ENCODE measurements at places on chromosomes 3 and 15.

GRCh38 chr15:52093539-52094510 is 18.8 kb downstream of the BCL2L10 start:
- DNase-seq, result no peak

GRCh38 chr15:98875309-98875708 is 132.3 kb downstream of the PGPEP1L start:
- no peak for DNase-seq

GRCh38 chr15:95475067-95475466 is 855.4 kb upstream of the NR2F2 start:
- DNase-seq, result no peak

DNA sequence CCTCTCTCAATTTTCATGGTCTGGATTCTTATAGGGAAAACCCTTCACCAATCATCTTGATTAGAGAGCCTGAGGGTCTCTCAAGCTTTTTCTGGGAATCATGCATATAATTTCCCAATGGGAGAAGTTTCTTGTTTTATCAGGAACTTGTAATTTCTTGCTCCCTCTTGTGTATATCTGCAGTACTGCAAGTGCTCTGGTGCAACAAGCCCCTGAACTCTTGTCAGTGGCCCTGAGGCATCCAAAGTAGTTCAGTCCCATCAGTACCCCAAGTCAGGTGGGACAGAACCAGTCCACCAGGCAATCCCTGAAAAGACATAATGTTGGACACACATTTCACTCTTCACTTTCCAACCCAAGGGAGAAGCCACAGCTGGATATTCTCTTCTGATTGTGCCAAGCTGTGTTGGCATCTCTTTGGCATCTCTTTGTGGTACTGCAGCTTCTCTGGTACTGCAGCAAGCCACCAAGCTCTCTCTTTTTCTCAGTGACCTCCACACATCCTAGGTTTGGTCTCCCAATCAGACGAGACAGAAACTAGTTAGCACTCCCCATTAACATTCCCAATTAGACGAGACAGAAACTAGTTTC is 214.5 kb downstream of the ZIC4 start:
- DNase-seq, result peak; percentile 51

- no peak for DNase-seq
These were observed 284.6 kb upstream of the CRBN start for GRCh38 chr3:3464131-3464530.

- no peak for DNase-seq
These were observed 53.0 kb downstream of the IQSEC1 start for GRCh38 chr3:13020159-13020750.

DNA sequence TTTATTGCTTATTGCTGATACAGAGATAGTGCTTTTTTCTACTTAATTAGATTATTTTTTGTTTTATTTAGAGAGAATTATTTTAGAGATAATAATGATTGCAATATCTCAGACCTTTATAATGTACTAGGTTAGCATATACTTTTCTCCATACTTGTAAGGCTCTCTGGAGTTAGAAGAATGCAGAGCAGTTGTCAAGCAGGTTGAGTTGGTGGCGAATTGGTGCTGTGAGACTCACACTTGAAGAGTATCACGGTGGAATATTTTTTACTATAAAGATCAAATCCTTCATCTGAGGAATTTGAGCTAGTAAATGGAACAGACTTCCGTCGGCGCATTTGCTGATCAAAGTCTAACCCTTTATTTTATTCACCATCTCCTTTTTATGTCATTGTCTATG is 47.3 kb upstream of the MDFIC2 start:
- DNase-seq, result no peak

DNA sequence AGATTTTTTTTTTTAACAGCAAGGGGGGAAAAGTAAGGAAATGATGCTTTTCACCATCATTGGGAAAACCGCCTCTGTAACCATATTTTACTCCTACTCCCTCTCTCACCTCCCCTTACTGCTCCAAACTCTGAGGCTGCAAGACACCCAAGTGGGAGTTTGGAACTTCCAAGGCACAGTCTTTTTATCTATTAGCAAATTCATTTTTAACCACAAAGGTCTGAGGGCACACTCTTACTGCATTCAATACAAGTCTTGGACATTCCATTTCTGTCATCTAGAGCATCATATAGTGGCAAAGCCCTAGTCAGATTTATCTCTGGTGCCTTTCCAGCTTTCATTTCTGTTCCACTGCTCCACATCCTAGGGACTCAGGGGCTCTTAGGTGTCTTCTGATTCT is 13.2 kb downstream of the FAM162A start:
- DNase-seq, result no peak

- no peak for DNase-seq
These were observed 19.1 kb upstream of the EIF1B start for GRCh38 chr3:40290396-40290795.

DNA sequence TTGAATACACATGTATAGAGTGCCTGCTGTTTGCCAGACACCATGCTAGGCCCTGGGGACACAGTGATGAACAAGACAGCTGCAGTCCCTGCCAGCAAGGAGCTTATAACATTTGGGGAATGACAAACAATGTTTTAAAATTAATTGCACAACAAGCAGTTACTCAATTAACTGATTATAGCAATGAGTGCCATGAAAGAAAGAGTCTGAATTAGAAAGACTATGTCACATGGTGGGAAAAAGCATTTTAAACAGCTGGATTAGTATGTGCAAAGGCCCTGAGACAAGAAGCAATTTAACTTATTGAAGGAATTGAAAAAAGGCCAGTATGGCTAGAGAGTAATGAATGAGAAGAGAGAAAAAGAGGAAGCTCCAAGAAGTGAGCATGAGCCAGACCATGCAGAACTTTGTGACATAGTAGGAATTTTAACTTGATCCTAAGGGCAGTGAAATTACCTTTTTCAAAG is 64.5 kb upstream of the PLXNA1 start:
- no peak for DNase-seq

DNA sequence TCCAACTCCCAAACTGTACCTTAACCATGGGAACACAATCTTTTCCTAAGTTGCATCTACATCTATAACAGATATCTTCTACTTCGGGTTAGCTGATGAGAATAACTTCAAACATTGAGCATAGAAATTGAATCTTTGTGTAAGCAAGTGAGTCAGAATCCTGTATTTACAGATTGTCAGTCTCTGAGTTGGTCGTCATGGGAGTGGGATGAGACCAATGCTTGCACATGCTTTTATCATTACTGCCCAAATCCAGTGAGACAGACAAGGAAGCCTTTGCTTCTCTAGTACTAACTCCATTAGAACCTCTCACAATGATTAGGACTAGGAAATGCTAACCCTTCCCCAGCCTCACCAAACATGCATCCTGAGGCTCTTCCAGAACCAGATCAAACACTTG is 587.1 kb upstream of the ZNF717 start:
- DNase-seq, result no peak

DNA sequence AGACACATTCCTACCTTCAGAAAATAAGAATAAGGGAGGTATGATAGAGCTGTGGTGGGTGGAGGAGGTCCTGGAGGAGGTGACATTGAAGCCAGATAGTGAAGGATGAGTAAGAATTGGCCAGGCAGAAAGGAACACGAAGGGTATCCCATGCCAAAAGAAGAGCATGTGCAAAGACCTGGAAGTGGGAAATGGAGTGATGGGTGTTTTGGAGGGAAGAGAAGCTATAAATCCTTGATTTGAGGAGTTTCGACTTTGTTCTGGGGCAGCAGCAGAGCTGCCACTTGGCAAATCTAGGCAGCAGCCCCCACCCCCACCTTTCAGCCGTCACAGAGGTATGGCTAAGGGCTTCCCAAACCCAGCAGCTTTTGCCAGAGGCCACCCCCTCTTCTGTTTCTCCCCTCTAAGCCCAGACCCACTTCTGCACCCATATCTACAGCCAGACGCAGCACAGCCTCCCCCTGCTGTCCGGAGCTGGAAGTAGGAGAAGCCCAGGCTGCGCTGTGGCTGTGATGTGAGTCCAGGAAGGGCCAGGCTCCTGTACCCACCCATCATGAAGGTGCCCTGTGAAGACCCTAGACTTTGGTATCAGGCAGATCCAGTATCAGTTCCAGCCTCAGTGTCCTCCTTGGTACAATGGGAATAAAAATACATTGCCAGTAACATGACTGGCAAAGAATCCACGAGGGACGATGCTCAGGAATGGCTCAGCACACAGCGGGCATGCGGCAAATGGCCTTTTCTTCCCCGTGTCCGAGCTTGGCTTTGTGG is 188.7 kb upstream of the LINGO1 start:
- peak; percentile 81 for DNase-seq

- no peak for DNase-seq
These were observed 115.1 kb downstream of the DNAJB8 start for GRCh38 chr3:128351546-128351945.

DNA sequence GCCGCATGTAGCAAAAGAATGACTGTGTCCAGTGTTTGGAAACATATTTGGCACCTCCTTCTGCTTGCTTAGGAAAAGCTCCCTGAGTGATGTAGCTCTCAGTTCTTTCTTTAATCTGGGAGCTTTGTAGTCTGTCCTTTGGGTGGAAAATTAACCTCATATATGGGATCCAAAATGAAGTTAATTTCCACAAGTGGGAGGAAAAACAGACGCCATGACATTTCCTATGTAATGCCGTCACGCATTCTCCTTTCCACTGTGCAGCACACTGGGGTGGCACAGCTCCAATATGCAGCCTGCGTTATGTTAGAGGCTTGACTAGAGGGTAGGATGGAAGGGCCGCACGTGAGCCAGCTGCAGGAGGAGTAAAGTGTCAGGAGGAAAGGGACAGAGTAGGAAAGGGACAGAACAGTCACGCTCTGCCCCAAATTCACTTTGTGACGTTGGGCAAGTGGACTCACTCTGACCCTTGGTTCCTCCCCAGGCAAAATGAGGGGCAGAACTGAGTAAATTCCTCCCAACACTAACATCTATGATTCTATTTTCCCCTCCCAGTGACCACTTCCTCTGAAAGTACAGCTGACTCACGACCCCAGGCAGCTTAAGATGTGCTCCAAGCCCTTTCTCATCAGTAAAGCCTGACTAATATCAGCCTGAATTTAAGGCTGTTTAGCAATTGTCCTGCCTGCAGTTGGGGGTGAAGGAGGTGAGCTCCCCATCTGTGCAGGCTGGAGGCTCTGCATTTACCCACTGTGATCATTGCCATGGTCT is 176.5 kb upstream of the PFN2 start:
- peak; percentile 38 for DNase-seq

DNA sequence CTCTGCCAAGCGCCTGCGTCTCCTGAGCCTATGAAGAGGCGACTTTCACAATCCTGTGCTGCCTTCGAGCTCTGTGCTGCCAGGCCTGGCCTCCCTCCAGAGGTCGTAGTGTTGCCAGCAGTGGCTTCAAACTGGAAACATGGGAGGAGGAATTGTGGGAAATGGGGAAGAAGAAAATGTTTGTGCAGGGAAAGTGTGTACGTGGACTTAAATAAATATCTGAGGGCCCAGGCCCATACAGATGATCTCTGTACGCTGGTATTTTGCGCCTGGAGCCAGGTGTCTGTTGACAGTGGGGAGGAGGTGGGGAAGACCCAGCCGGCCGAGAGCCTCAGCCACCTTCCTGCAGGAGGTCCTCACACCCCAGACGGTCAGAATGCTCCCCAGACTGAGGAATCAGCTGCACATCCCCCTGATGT is 44.6 kb downstream of the ZBTB38 start:
- no peak for DNase-seq

Data from hematopoietic multipotent progenitor cell treated with erythropoietin and hydrocortisone succinate and interleukin-3 and kit ligand, for 6 days (in vitro differentiated cells).